ENCODE measurements at places on chromosomes 3 and 15.

GRCh38 chr3:128170866-128171516, 17.7 kb downstream of the EEFSEC start:
- peak; percentile 55 for DNase-seq

- DNase-seq, result no peak
Observed at GRCh38 chr15:85839643-85840042, 44.9 kb upstream of the KLHL25 start.

GRCh38 chr3:160911411-160911810, 155.4 kb downstream of the PPM1L start:
- no peak for DNase-seq

- no peak for DNase-seq
Observed at GRCh38 chr3:14507757-14508504, 32.2 kb downstream of the GRIP2 start.

DNA sequence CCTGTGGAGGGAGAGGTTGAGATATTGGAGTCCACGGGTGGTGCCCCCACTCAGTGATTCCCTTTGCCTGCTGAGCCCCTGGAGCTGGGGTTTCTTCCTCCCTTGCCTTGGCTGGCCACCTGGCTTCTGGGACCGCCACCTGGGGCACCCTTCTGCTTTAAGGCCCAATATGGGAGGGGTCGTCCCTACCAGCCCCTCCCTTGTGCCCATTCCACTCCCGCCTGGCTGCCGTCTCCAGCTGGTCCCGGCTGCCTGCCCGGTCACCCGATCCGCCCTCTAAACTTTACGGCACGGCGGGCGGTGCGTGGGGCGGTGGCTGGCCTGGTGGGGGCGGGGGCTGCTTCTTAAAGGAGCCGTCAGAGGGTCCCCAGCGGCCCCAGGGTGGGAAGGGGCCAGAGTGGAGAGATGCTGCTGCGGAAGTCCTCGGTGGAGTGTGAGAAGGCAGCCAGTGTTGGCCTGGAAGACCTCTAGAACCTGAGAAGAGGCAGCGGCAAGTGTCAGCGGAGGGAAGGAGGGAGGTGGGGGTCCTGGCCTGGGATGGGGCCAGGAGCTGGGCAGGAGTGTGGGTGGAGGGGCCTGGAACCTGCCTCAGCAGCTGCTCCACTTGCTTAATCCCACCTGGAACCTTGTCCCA, 1.6 kb upstream of the SEMA3B start:
- DNase-seq, result no peak

GRCh38 chr15:78064544-78064943, 13.0 kb downstream of the TBC1D2B start:
- no peak for DNase-seq

- DNase-seq, result no peak
Observed at GRCh38 chr15:61182946-61183345, 46.2 kb downstream of the RORA start.

- DNase-seq, result no peak
Observed at GRCh38 chr3:54720604-54721003, 207.3 kb downstream of the LRTM1 start.

DNA sequence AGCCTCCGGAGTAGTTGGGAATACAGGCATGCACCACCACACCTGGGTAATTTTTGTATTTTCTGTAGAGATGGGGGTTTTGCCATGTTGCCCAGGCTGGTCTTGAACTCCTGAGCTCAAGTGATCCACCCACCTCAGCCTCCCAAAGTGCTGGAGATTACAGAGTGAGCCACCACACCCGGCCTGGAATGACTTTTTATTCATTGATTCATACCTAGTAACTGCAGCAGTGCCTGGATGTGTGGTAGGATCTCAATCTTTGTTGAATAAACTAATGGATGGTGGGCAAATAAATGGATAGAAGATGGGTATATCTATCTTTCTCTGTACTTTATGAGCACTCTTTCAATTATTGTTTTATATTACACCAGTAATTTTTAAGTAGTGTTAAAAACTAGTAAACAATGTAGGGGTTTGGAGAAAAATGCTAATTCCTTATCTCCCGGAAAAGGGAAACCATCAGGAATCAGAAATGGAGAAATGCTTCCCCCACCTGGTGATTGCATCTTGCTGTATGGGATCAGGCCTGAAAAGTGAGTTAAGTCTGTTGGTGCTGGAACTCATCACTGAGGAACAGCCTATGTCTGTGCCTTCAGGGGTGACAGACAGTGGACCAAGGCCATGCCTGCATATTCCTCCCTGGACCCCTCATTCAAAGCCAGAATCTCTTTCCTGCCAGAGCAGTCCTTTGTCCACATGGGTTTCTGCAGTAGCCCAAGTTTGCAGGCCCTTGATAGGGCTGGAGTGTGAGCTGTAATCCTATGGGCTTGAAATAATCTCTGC, 161.0 kb upstream of the CTDSPL start:
- DNase-seq, result no peak

DNA sequence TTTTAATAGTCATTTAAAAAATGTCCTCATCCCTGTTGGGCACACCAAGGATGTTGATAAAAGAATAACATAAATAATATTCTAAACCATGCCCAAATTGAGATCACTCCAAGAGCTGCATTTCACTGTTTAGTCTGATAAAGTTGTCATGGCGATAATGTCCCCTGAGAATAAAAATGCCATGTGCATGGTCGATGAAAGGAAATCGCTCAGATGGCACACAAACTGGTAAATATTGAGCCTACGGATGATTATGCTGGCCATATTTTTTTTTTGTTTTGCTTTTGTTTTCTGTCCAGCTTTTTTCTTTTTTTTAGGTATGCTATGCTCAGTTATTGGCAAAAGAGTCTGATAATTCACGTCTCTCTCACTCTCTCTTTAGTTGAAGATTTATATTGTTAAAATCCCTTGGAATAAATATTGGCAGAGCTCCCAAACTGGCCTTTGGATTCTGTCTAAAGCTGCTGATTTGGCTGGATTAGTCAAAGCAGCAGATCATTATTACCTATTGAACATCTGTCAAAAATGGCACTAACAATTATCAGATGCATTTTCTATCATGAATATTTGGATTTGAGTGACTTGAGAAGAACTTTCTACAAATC, 643.8 kb downstream of the SQOR start:
- no peak for DNase-seq

- DNase-seq, result peak; percentile 55
Observed at GRCh38 chr3:109731639-109732473, 394.5 kb upstream of the DPPA4 start.

GRCh38 chr3:131386429-131387165, 5.0 kb downstream of the NUDT16 start:
- no peak for DNase-seq

- DNase-seq, result no peak
Observed at GRCh38 chr15:70017801-70018200, 79.9 kb downstream of the TLE3 start.

GRCh38 chr3:46372492-46373359, 2.0 kb downstream of the CCR5 start:
- no peak for DNase-seq

DNA sequence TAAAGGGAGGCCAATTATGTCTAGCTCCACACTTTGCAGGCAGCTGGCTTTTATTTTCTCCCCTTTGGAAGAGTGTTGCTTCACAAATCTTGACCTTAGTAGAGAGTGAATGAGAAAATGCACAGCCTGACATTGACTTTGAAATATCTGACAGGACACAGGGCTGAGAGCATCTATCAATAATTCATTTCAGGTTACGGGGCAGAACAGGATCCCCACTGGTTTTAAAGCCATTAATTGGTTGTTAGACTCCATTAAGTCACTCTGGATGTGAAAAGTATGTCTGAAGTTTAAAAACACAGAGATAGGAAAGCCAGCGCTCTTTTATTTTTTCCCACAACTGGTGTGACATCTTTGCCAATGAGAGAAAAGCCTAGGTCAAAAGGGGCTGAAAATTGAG, 251.9 kb upstream of the TMC3 start:
- no peak for DNase-seq

- no peak for DNase-seq
Observed at GRCh38 chr3:52841981-52842340, 7.1 kb upstream of the MUSTN1 start.

DNA sequence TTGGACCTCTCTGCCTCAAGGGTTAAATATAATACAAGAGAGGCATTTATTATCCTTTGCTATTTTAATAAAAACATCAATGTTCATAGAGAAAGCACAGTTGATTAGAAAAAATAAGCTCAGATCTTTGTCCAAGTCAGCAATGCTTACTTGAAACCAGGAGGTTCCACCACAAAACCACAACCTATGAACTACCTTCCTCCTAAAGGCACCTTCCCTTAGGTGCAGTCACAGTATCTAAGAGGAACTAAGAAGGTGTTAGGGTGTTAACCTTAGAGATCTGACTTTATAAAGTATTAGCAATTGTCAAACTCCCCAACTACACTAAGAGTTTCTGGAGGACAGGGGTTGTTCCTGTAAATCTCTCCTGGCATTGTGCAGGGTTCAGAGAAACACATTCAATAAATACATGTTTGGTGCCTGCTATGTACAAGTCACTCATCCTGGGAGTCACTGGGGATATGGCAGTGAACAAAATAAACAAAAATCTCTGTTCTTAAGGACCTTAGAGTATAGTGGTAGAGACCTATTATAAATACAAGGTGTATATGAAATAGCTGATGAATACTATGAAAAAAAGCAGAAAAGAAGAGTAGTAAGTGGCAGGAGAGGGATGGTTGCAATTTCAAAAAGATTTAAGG, 208.6 kb downstream of the NFKBIZ start:
- DNase-seq, result no peak

DNA sequence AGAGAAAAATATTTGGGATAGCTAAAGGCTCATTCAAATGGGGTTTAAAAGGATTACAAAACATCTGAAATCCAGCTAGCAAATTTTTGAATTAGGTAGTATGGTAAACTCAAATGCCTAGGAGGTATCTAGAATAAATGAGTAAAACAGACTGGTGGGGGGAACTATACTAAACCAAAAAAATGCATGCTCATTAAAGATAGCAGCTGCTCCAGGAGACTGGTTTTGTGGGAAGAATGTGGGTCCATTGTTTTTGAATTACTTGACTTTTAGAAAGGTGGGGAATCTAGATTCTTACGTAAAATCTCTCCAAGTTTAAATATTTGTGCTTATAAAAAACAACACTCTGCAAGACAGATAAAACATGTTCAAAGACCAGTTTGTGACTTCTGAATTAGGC, 73.8 kb downstream of the LEKR1 start:
- no peak for DNase-seq

GRCh38 chr3:17505856-17506255, 236.6 kb downstream of the TBC1D5 start:
- no peak for DNase-seq

DNA sequence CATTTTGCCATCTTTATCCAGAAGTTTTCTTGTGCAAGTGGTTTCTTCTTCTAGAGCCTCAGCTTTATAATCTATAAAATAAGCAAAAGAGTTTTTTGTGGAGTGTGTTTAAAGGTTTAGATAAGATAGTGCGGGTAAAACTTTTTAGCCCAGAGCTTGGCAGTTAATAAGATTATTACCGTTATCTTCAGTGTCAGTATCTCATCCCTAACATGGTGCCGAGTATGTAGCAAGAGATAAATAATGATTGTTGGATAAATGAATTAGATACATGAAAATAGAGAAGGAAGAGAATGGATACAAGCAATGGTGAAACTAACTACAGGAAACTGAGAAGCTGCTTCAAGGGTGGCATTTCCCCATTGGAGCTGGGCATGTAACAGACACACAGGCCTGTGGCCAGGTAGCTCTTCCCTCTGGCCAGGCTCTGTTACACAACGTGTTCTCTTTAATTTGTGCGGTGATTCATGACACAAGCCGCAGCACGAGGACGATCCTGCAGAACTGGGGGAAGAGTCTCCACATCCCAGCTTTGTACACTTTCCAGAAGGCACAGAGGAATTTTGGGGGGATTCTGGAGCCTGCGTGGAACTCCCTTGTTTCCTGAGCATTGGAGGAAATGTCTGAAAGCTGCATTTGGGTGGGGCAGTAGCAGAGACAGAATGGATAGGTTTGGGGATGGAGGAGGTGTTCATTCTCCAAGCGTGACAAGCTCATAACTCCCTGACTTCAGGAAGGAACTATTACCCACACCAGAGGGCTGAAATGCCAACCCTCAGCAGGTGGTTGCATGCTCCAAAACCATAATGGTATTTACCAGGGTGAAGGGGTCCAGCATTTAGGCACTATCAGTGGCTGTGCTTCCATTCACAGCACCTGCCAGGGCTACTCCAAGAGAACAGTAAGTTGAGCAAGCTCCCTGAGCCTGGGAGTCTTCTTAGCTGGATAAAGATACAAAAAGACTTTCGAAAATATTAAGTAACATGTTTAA, 14.2 kb upstream of the ST6GAL1 start:
- DNase-seq, result no peak

DNA sequence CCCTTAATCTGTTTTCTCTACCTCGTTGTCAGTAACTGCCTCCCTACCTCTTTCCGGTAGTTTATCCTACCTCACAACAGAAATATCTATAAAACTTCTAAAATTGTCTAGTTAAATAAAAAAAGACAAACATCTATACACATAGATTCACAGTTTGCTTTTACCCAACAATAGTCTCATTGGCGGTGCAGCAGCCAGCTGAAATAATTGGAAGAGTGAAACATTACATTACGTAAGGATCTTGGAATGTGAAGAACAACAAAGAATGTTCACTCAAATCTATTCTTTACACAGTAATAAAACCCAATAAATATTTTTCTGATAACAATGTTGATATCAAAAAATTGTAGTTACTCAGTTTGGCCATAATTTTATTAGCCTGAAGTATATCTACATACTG, 115.5 kb upstream of the ARPP21 start:
- no peak for DNase-seq

- no peak for DNase-seq
Observed at GRCh38 chr15:71397377-71397776, 282.1 kb downstream of the THSD4 start.

GRCh38 chr3:146559388-146559787, 15.0 kb upstream of the PLSCR1 start:
- no peak for DNase-seq

DNA sequence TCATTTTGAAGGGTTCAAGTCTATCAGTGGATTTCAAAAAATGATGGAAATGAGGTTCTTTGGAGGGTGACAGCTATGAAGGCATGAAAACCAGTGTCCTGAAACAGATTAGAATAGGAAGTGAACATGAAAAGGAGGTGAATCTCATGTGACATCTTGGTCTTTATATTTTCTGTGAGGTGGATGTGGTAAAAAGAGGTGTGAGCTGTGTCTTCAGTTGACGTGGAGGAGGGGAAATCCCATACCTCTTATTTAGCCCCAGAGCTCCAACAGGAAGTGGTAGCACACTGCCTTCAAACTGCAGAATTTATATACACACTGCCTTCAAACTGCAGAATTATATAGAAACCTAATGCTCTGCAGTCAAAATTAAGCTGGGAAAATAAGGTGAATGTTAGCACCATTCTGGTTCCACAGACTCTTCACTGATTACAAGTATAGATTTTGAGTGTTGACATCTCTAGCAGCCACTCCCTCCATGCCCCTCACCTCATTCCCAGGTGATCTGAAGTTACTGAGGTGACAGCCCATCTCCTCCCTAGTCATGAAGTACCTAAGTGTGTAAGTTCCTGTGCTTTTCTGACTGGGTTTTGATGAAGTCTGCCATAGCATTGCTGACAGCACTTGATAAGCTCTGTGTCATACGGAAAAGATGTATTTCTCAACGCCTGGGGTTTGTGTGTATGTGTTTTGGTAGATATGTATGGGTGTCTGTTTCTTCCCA, 2.7 kb downstream of the RAB8B start:
- DNase-seq, result no peak

GRCh38 chr15:66653398-66653797, 48.6 kb upstream of the SMAD6 start:
- no peak for DNase-seq

- no peak for DNase-seq
Observed at GRCh38 chr3:109921509-109921908, 584.2 kb upstream of the DPPA4 start.

GRCh38 chr15:35038626-35039451, 46.3 kb downstream of the NANOGP8 start:
- DNase-seq, result no peak

All from neural crest cell (in vitro differentiated cells).